Muscle of leg (tissue), 16 donors: ENCODE measurements at places on chromosomes 2 and 18. TPM values are rescaled to one million over a fixed set of nuclear protein-coding genes. Genes with fewer than 3 reads are reported as not detected.

- DNase-seq, result no peak
- H3K4me3 ChIP-seq, result no peak overlapping the region
- no peak overlapping the region for H3K27ac ChIP-seq
- H3K36me3 ChIP-seq, result no peaks in the 10 kb centered on the region
- H3K27me3 ChIP-seq, result no peaks in the 10 kb centered on the region
Measured at GRCh38 chr2:105078906-105079495, 41.1 kb downstream of the MRPS9 start.

GRCh38 chr2:190425221-190425866 is 17.2 kb downstream of the MFSD6 start:
- H3K27me3 ChIP-seq, result no peaks in the 10 kb centered on the region
- no peak overlapping the region for H3K27ac ChIP-seq
- H3K4me1 ChIP-seq, result no peaks in the 10 kb centered on the region
- no peaks in the 10 kb centered on the region for H3K36me3 ChIP-seq

GRCh38 chr2:10269711-10270610 is 32.7 kb upstream of the HPCAL1 start:
- H3K27me3 ChIP-seq, result no peaks in the 10 kb centered on the region
- H3K4me3 ChIP-seq, result no peak overlapping the region
- H3K36me3 ChIP-seq, result no peaks in the 10 kb centered on the region
- no peak overlapping the region for H3K27ac ChIP-seq

Gene SP100
- 23.6 TPM for total RNA-seq

Gene RAMP1
- 41.5 TPM for total RNA-seq

Gene NOL4
- total RNA-seq, result 0.09 TPM

Gene STAT4
- total RNA-seq, result 1.6 TPM

- no peak for DNase-seq
- H3K4me1 ChIP-seq, result no peaks in the 10 kb centered on the region
- H3K27me3 ChIP-seq, result no peaks in the 10 kb centered on the region
- H3K27ac ChIP-seq, result no peak overlapping the region
Measured at GRCh38 chr2:171587567-171587966, 65.3 kb downstream of the CYBRD1 start.

GRCh38 chr18:45774065-45774521 is 50.1 kb downstream of the SLC14A1 start:
- H3K27ac ChIP-seq, result no peak overlapping the region
- H3K4me1 ChIP-seq, result peaks cover 4% of the 10 kb centered on the region
- H3K27me3 ChIP-seq, result peaks cover 7% of the 10 kb centered on the region
- DNase-seq, result no peak

Gene OTX1
- total RNA-seq, result not detected

DNA sequence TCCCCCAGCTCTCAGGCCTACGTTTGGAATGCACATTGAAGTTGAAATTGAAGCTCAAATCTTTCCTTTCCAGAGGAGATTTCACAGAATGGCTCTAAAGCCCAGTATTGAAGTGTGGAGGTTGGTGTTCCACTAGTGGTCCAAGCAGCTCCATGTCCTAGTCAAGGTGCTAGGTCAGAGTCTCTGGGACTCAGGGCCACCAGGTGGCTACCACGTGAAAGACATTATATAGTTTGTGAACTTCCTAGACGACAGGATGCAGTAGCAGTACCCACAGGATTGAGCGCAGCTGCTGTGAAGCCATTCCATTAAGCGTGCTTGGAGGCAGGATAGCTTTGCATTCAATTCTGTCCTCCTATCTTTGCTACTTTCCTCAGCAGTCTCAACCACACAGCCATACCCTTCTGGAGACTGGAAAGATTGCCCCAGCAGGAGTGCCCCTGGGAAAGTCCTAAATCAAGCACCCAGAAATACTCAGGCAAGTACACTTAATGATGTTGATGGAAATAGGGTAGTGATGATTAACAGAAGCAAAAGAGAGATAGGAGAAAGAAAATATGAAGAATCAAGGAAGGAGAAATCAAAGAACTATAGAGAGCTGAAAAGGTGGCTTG is 4.7 kb upstream of the TGFA start:
- peaks cover 30% of the 10 kb centered on the region for H3K27me3 ChIP-seq
- H3K27ac ChIP-seq, result no peak overlapping the region
- no peak for DNase-seq
- peaks cover 8% of the 10 kb centered on the region for H3K4me1 ChIP-seq

DNA sequence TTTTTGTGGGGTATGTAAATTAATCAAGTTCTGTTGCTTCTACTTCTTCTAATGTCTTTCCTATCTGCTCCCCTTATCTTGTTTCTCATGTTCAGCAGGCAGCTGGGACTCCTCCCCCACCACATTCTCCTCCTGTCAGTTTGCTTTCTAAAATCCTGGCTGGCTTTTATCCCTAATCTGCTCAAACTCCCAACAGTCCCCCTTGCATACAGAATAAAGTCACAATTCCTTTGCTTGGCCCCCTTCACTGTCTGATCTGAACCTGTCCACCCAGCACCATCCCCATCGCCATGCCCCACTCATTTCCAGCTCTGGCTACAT is 2.2 kb downstream of the CFAP221 start:
- no peak overlapping the region for H3K27ac ChIP-seq
- no peaks in the 10 kb centered on the region for H3K36me3 ChIP-seq
- H3K4me3 ChIP-seq, result no peak overlapping the region
- peaks cover 7% of the 10 kb centered on the region for H3K27me3 ChIP-seq
- H3K4me1 ChIP-seq, result peaks cover 4% of the 10 kb centered on the region

Gene AKAIN1
- 0.18 TPM for total RNA-seq

Gene POTEJ
- 0.04 TPM for total RNA-seq
